ENCODE measurements at places on chromosomes 6 and 20.
A peak's percentile ranks its signal among the peaks of the same experiment; 100 is the strongest.

DNA sequence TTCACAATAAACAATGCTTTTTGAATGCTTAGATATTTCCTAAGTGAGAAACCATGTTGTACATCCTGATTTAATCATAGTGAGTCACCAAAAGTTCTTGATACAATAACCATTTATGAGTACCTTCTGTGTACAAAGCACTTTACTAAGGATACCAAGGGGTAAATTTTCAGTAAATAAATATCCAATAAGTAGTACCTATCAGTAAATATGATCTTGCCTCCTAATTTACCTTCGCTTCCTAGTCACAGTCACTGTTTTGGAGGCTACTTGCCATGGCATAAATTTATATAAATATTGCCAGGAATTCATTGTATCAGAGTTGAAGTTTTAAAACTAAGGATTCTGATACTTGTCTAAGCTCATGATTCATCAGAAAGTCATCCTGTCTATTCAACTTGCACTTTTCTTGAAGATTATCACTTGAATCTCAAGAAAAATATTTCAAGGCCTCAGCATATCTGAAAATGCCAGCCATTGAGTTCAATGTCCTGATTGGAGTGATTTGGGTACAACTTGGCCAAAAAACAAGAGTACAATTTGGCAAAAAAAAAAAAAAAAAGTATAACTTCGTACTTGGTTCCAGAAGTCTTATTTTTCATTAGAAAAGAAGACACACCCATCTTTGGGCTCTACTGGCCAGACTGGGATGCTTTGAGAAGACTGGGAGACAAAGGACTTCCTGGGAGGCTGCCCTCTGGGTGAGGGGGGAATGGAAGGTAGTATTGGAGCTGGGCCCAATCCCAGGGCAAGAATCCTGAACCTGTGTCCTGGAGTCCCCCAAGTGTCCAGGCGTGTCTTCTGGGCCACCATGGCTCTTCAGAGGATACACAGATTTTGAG, 32.8 kb downstream of the RAB22A start:
- no peak for DNase-seq

GRCh38 chr6:25441663-25442270, 162.6 kb downstream of the CARMIL1 start:
- no peak for DNase-seq

DNA sequence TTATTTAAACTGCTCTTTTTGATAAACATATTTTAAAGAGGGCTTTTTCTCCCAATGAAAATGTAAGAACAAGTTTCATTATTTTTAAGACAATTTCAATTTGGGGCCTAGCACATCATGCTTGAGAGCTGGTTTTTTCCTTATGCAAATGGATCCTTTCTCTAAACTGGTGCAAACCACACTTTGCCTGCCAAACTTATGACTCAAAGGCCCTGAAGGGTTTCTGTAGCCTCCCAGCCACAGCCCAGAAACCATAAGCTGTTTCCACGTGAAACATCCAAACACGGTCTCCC, 451 bp upstream of the HSF2 start:
- no peak for DNase-seq

- DNase-seq = no peak
Observed at GRCh38 chr6:149951626-149952025, 9.8 kb downstream of the ULBP2 start.

- DNase-seq = no peak
Observed at GRCh38 chr20:47165376-47165865, 191.1 kb downstream of the ZMYND8 start.

DNA sequence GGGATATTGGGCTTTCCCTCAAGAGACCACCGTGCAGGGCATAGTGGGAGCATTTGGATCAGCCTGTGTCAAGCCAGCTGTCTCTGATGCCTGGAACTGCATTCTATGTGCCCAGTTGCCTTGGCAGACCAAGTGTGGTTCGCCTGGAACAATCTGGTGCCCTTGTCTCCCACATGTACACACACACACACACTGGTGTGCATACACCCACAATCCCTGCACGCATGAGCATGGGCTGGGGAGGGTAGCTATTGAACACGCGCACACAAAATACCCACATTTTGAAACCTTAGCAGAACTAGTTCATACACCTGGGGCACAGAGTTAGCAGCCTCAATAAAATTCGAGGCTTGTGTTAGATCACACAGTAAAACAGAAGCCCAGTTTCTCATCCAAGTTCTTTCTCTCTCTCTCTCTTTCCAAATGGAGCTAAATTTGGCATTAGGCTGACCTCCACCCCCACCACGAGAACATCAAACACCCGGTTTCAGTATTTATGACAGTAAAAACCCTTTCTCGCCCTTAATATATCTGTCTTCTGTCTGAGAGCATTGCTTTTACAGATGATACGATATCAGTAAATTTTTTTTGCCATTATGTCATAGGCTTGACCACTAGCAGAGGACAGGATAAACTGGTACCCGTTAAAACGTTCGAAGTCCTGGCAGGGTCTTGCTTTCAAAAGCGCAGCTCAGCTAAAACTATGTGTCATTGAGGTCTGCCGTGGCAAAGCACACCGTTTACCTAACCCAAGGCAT, 18.2 kb upstream of the NFATC2 start:
- DNase-seq = no peak

GRCh38 chr6:99416892-99417767, 8.0 kb downstream of the PNISR start:
- DNase-seq = no peak

GRCh38 chr20:58895448-58896180, 43.1 kb downstream of the GNAS start:
- DNase-seq = peak; percentile 27

GRCh38 chr20:31698803-31699718, 23.6 kb downstream of the BCL2L1 start:
- peak; percentile 29 for DNase-seq

DNA sequence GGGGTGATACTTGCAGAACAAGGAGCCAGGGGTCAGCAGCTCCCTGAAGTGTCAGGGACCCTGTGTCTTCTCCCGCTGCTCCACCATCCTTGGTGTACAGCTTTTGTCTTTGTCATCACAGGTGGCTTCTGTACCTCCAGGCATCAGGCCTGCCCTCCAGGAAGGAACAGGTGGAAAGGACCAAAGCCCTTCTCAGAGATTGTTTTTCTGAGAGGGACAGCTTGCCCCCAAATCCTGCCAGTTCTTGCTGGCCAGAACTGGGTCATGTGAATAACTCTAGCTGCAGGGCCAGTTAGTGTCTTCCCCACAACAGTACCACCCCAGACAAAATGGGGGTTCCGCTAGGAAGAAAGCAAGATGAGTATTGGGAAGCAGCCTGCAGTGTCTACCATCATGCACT, 31.4 kb downstream of the SNPH start:
- no peak for DNase-seq

DNA sequence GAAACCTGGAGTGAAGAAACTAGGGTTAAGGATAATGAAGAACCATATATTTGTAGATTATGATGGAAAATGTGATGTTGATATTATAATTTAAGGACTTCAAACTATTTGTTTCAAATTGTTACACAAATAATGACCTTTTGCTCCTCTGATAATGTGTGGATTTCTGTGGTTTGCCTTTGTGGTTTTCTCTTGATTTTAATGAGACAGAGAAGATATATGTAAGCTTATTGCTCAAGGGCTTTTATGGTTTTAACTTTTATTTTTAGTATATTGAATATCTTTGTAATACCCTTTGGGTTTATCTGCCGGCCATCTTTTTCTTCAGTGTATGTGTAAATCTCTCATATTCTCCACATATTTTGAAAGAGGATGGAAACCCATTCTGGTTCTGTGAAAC, 362.3 kb downstream of the RIMS1 start:
- DNase-seq = no peak

DNA sequence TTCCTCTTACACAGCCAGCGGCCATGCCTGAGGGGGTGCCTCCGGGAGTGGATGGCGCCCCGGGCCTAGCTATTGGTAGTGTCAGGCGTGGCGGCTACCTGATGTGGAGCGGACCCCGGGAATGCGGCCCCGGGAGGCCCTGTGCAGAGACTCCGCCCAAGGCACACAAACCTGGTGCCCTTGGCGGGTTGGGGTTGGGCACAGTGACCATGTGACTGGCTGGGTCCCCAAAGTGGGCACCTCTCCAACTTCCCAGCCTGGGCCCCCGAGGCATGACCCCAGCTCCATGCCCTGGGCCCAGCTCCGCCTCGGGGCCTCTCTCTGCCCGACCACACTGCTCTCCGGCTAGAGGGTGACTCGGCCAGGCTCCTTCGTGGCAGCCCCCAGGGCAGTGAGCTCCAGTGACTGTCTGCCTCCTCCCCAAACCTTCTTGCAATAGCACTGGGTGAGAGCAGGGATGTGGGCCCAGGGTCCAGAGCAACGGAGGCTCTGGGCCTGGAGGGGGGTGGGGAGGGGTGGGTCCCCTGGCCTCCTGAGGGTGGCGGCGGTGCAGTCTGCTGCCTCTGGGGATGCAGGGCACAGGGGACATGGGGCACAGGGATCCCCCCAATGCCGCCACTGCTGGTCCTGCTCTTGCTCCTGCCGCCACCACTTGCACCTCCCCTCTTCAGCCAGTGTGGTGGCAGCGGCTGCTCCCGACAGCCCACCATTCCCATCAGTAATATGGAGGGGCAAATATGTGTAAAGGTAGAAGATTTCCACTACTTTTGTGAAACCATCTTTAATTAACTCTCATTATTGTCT, 942.9 kb upstream of the EPHA7 start:
- no peak for DNase-seq

DNA sequence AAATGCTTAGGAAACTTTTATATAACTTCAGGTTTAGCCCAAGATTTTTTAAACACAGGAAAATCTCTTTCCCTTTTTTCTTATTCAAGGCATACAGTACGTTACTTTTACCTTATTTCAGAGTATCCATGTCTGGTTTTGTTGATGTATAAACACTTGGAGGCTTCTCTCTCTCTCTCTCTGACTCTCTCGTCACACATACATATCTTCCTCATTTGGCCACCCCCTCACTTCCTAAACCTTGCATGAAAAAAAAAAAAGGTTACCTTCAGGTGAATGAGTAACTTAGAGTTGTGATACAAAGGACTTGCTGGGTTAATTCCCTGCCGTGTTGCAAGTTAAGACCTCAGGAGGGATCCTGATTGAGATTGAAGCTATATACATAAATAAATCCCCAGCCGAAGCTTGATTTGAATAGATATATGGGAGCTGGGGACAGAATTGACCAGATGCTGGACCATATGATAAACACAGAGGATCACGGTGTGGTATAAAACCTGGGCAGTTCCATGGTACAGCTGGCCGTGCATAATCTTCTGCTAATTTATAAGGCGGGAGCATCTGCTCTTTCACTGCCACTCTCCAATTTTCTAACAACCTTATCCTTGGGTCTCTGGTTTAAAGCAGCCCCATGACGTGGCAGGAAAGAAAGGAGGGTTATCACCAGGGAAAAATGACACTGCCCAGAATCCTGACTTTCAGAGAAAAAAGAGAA, 55.1 kb upstream of the IL20RA start:
- no peak for DNase-seq

DNA sequence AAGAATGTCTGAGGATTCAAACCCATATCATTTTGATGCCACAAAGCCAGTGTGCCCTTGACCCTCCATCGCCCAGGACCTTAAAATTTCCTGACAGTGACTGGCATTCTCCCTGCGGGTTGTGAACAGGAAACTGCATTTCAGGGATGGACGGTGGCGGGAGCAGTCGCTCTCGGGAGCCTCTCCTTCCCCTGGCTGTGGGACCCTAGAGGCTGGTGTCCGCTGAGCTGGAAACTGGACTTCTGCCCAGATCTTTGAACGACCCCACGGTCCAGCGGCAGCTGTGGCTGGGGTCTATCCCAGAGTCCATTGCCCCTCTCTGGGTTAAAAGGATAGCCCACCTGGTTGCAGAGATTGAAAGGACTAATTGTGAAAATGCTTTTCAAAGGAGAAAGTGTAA, 1.4 kb upstream of the SEC63 start:
- no peak for DNase-seq

GRCh38 chr6:18533793-18534192, 146.6 kb downstream of the RNF144B start:
- DNase-seq = no peak

GRCh38 chr6:166672624-166673206, 45.7 kb upstream of the RPS6KA2 start:
- no peak for DNase-seq

DNA sequence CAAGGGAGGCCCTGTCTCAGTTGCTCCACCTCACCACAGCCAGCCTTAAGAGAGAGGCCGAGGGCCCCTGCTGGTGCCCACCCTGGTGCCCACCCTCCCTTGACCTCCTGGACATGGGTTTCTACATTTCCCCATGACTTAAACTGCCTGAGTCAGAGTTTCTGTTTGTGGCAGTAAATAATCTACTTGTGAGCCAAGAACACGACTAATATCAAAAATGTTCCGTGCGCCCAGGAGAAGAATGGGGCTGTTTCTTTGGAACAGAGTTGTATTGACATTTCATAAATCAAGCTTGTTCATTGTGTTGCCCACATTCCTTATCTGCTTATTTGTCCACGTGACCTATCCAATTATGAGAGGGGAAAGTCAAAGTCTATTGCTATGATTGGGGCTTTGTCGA, 143.5 kb downstream of the ANKRD60 start:
- no peak for DNase-seq

- no peak for DNase-seq
Observed at GRCh38 chr20:30606990-30607389, 650.5 kb upstream of the DEFB115 start.

DNA sequence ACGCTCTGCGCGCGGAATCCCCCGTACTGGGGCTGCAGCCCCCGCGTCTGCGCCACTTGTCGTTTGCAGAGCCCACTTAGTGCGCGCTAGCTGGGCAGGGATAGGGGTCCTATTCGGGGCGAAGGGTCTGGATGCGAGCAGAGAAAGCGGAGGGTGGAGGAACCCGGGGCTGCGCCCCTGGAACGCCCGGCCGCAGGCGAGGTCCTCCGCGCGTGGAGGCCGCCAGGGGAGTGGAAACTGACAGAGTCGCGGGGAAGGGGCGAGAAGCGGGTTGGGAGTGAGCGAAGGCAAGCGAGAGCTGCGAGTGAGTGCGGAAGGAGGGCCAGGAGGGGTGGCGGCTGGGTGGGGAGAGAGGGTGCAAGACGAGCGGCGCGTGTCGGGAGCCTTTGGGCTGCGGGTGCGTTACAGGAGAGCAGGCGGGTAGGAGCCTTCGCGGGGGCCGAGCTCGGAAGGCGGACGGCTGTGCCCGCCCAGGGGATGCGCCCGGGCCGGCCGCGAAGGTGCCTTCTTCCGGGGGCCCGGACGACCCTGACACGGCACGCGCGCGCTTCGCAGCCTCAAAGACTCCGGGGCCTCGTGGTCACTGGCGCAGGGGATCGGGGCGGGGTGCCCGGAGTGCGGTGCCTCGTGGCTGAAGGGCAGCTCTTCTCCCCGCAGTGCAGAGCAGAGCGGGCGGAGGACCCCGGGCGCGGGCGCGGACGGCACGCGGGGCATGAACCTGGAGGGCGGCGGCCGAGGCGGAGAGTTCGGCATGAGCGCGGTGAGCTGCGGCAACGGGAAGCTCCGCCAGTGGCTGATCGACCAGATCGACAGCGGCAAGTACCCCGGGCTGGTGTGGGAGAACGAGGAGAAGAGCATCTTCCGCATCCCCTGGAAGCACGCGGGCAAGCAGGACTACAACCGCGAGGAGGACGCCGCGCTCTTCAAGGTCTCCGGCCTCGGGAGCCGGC, 1.2 kb downstream of the IRF4 start:
- no peak for DNase-seq

- DNase-seq = no peak
Observed at GRCh38 chr6:52929321-52930164, 20.0 kb upstream of the GSTA3 start.

GRCh38 chr6:123263981-123264380, 267.9 kb downstream of the CLVS2 start:
- no peak for DNase-seq

Measured in NAMALWA (cell line).